ENCODE measurements at places on chromosomes 7 and 10.

DNA sequence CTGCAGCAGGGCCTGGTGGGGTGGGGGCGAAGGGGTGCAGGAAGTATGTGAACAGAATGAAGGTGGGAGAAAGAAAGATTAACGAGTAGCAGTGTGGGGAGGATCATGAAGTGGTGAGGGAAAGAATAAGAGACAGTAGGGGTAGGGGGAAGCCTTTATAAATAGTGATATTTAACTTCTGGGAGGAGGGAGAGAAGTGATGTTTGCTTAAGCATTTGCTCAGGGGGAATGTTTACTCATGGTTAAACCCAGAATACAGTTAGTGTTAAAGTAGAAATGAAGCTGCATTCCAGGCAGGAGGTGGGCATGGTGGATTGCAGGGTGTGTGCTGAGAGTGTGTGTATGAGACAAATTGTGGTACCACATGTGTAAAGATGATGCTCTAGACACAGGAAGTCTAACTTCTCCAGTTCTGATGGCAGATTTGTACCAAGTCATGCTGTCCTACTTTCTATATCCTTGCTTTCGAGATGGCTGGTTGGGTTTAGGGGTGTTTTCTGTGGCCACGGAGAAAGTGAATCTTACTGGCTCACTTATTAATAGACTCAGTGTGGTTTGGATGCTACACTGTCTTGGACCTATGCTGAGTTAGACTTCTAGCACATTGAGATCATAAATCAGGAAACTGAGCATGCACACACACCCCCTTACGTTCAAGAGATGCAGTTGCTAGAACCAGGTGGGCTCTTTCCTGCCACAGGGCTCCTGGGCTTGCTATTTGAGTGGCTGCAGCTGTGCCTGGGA is 10.6 kb upstream of the DNMBP start:
- DNase-seq = no peak

DNA sequence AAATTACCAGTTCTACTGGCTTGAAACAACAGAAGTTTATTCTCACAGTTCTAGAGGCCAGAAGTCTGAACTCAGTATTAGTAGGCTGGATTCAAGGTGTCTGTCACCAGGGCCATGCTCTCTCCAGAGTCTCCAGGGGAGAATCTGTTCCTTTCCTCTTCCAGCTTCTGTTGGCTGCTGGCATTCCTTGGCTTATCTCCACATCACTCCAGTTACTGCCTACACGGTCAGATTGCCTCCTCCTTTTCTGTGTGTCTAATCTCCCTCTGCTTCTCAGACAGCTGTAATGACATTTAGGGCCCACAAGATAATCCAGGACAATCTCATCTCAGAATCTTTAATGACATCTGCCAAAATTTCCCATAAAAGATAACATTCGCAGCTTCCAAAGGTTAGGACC is 36.6 kb downstream of the MAPK8 start:
- DNase-seq = no peak

DNA sequence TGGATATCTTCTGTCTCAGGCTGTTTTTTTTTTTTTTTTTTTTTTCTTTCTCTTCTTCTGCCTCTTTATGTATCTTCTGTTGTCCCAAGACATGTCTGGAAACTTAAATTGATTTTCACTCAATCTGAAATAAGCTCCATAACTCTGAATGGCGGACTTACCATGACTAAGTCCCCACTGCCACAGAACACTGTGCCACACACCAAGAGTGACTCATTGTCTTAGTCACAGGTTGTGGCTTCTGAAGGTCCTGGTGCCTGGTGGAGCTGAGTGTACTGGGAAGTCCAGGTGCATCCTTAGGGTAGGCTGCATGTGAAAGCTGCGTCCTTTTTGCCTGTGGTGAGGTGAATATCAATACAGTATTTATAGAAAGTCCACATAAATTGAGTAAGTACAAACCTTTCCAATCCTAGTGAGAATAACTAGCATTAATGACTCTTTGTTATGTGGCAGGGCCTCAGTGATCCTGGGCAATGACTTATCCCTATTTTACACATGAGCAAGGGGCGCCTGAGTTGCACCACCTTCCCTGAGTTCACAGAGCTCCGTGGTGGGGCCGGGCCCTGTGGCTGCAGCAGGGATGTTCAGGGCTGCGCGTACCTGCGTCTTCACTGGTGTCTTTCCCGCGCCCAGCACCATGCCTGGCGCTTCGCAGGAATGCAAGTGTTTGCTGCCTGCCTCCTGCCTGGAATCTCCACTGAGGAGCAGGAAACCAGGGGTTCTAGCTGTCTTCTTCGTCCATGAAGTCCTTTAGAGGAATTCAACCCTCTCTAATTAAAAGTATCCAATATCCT is 4.3 kb downstream of the PFKP start:
- no peak for DNase-seq

DNA sequence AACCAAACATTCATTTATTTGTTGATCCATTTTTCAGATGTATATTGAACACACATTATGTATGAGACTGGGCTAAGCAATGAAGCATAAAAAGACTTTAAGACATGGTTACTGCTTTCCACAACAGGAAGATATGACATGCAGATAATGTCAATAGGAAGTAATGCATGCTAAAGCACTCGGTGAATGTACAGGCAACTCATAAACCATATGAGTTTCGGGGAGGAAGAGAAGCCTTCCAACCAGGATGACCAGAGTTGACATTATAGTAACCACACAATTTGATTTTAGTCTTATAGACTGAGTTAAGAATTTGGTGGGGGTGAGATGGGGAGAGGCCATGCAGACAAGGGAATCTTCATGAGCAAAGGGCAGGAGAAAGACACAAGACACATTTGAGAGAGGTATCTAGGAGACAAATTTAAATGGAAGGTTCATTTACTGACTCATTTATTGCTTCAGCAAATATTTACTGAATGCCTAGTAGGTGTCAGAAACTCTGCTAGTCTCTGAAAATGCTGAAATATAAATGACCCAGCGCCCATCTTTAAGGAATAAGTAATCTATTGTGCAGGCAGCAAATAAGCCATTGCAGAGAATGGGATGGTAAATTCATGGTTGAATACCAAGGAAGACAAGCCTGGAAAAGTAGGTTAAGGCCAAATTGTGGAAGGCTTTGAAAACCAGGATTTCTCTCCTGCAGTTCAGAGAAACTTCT is 19.0 kb upstream of the SLK start:
- DNase-seq = no peak

DNA sequence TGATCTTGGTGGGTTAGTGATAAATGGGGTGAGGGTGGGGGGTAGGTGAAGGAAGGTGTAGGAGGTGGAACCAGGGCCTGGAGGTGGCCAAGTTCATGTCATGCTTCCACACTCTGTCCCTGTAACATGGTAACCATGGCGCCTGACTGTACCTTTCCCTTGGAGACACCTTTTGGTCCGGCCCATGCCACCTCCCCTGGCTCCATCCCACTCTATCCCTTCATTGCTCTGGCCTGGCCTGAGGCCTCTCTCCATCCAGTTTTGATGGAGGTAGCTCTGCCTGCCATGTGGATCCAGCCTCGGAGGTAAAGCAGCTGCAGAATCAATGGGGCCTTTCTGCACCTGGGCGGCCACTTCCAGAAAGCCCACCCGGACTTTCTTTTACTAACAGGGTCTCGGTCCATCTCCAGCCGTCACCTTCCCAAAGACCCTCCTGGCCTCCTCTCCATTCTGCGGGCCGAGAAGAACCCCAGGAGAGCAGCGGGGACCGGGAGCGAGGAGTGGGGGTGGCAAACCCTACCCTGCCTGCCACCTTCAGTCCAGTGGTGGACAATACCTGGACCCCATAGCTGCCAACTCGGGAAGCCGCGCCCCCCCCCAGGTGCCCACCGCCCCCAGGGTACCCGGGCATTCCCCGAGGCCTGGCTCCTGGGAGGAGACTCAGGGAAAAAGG is 504 bp upstream of the TRRAP start:
- no peak for DNase-seq

GRCh38 chr7:50507898-50508470 is 57.2 kb downstream of the DDC start:
- no peak for DNase-seq

GRCh38 chr7:152959610-152960009 is 200.1 kb downstream of the ACTR3B start:
- no peak for DNase-seq

GRCh38 chr10:55374917-55375316 is 573.9 kb upstream of the PCDH15 start:
- DNase-seq = no peak

DNA sequence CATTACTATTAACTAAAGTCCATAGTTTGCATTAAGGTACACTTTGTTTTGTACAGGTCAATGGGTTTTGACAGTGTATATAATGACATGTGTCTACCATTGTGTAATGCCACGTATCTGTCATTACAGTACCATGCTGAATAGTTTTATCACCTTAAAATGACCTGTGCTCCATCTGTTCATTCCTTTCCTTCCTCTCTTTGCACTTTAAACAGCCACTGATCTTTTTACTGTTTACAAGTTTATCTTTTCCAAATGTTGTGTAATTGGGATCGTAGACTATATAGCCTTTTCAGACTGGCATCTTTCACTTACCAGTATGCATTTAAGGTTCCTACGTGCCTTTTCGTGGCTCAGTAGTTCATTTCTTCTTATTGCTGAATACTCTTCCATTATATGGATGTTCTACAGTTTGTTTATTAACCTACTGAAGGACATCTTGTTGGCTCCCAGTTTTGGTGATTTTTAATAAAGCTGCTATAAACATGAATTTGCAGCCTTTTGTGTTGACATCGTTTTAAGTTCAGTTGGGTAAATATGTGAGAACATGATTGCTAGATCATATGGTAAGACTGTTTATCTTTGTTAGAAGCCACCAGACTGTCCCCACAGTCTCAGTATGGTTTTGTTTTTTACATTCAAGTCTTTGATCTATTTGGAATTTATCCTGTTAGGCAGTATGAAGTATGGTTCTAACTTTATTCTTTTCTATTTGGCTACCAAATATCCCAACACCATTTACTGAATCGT is 24.7 kb downstream of the STAM start:
- no peak for DNase-seq
